ENCODE measurements at places on chromosomes 1 and 21.

GRCh38 chr1:232547938-232548484, 81.9 kb downstream of the SIPA1L2 start:
- DNase-seq, result no peak

GRCh38 chr21:34679051-34679450, 10.3 kb downstream of the CLIC6 start:
- no peak for DNase-seq

DNA sequence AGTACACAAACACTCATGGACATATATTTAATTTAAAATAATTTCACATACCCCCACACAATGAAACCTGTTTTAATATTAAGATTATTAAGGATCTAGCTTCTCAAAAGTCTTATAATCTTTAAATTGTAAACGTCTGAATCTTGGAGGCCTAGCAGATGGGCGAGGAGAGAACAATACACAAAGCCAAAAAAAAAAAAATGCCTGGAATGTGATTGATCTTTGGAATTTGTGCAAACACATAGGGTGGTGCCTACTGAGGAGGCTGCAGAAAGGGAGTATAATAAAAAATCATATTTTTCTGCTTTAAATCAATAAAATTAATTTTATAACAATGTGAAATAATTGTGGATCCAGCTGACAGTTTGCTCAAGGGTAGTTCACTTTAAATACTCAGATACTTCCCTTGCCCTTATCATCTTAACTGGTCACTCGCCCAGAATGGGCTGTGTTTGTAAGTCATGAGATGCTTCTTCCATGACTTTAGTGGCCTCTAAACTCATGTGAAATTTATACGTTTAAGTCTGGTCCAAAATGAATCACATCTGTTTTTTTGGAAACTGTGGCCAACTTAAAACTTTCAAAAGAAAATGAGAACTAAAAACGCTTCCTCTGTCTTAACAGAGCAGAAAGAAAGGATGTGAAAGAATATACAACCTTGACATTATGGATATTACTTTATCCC, 802.8 kb upstream of the CXADR start:
- no peak for DNase-seq

DNA sequence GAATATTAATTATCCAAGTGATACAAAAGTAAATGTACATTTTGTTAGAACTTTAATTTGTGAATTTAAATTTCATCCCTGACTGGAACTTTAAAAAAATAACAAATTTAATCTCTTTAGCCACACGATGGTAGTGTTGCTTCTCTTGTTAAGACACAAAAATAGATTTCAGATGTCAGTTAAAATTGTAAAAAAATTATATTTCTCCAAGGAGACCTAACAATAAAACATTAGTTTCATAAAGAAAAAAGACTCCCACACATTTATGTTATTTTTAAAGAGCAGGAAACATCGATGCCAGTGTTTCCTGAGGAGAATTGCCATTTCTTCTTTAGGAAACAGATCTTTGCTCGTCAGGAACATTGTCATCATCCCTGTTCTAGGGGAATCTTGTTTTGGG, 74.0 kb upstream of the DEPDC1 start:
- DNase-seq, result no peak

- no peak for DNase-seq
Measured at GRCh38 chr1:182629080-182629479, 24.9 kb upstream of the RGS16 start.

GRCh38 chr1:227268943-227269342, 49.3 kb downstream of the CDC42BPA start:
- no peak for DNase-seq

Data from SW 1271 (cell line).